ENCODE measurements at places on chromosomes 13 and 19.

DNA sequence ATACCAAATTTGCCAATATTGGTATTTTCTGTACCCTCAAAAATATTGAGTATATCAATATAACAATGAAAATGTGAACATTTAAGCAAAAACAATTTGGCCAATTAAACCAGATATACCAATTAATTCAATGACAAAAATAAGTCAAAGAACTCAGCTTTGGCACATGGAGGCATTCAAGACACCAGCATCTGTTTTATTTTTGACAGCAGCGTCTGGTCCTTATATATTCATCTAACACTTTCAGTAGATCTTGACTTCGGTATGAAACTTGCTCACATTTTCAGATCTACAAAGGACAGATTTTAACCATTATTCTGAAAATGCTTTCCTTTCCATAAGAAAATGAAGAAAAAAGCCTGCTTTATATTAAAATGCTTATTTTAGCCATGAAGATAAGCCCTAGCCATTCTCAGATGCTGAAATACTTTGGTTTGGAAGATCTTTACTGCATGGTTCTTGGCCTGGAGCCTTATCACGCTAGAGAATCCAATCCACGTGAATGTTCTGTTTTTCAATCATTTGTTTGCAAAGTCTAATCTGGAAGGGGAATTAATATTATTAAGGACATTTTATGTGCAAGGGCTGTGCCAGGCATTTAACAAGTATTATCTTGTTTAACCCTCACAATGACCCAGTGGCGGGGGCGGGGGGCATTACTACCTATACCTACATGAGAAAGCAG lies 132.2 kb downstream of the DLEU7 start:
- DNase-seq, result no peak

DNA sequence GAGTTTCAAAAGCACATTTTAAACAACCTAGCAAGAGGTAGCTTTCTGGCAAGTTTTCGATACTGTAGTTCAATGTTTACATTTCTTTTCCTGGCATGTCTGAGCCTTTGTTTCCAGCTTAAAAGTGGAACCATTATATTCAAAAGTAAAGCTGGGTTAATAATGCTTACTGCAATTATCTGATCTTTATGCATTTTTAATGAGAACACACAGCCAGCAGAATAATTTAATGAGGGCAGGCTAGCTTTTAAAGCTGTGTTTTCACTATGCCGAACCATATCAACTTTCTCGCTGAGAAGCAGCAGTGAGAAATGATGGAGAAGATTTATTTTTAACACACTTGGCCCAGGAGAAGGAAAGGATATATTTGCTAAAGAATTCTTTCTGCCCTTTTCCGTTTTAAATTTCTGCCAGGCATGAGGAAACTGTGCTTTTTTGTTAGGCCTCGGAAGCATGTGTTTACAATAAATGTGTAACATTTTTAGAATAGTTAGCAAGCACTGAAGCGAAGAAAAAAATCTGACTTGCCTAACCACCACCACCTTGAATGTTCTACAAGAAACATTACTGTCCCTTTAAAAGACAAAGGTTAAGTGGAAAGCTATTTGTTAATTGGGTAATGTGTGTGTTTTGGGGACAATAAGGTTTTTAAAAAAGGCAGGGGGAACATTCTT lies 1.0 kb downstream of the MBNL2 start:
- DNase-seq, result no peak

- no peak for DNase-seq
Measured at GRCh38 chr19:4839192-4839591, 7.7 kb upstream of the TICAM1 start.

GRCh38 chr13:20473139-20473538 lies 52.5 kb downstream of the CRYL1 start:
- no peak for DNase-seq

GRCh38 chr13:112967686-112968379 lies 1.2 kb upstream of the MCF2L start:
- no peak for DNase-seq

- DNase-seq, result no peak
Measured at GRCh38 chr13:26628706-26629105, 71.2 kb downstream of the WASF3 start.

DNA sequence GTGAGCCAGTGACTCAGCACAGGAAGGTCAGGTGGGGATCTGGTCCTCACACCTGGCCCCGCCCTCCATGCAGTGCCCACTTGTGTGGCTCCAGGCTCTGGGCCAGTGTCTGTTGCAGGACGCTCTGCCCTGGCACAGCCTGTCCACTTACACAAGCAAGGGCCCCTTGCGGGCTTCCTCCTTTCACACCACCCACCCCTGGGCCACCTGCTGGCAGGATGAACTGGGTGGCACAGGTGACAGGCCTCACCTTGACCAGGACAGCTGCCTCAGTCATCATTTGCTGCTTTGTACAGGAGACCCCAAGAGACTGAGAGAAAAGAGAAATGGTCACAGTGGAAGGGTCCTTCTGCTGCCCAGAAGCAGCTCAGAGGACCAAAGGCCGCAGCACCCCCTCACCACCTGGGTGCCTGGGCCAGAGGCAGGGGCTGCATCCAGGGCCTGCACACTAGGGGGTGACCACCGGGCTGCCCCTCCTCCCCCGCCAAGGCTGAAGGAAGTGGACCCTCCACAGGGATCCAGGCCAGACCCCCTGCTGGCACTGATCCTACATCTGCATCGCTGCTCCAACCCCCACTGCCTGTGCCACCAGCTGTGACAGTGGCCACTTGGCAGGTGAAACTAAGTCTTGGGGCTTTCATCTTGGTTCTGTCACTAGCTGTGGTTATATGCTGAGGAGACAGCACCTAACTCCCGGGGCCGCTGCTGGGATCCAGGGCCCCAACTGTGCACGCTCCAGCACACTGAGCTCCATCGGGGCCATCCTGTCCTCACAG lies 110.3 kb downstream of the TUBA3C start:
- no peak for DNase-seq

- DNase-seq, result no peak
Measured at GRCh38 chr13:113528101-113528812, 37.7 kb upstream of the DCUN1D2 start.

DNA sequence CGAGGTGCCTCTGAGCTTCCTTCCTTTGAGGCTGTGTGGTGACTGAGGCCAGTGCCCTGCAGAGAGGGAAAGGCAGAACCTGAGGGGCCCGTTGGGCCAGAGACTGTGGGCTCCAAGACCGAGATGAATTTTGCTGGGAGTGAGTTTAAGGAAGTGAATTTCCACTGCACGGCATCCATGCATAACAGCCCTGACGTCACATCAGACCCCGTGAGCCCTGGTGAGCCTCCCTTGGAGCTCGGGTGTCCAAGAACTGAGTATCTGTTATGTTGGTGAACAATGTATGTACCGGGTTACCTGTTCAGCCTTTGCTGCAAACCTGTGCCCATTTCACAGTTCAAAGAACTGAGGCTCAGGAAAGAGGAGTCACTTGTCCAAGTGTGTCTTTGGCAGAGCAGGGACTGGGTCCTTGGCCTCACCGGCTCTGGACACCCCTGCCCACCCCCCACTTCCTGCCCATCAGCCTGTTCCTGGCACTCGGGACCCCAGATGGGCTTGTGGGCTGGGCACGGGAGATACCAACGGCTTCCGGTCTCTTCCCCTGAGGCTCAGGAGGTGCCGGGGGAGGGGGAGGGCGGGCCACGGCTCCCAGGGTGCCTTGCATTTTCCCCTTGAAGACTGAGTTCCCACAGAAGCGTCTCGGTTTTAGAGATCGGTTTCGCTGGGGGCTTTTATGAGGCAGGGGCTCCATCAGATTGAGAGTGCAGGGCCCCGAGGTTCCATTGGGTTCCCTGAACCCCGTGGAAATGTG lies 33.7 kb downstream of the NFILZ start:
- DNase-seq, result no peak

DNA sequence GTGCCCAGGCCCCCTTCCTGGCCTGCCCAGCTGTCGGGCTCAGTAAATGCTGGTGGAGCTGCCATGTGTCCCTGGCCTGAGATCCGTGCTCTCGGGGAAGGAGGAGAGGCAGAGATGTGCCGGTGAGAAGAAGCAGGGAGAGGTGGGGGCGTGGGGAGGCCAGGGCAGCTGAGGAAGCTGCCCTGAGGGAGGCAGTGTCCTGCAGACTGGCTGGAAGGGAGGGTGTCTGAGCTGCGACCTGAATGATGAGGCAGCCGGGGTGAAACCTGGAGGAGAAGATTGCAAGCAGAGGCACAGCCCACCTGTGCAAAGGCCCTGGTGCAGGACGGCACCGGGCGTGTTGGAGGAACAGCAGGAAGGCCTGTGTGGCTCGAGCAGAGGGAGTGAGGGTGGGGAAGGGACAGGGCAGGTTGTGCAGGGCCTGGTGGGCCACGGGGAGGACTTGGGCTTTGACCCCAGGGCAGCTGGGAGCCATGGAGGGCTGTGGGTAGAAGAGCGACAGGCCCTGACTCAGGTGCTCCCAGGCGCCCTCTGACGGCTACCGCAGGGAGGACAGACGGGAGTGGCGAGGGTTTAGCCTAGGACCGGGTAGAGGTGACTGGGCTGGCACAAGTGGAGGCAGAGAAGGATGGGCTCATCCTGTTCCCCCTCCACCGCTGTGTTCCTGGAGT lies 14.0 kb upstream of the CELF5 start:
- no peak for DNase-seq

DNA sequence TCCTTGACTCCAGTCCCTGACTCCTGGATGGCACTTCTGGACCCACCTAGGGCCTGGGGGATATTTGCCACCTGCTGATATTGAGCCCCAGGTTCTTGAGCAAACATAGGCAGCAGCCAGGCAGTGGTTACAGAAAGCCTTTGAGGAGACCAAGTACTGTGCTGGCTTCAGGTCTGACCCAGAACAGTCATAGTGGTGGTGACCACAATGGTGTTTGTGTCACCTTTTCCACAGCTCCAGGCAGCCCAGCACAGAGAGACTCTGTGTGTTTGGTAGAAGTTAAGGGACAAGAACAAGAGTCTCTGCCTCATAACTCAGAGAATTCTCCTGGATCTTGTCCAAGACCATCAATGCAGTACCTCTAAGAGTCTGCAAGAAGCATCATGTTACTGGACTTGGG lies 14.6 kb upstream of the CLC start:
- no peak for DNase-seq

DNA sequence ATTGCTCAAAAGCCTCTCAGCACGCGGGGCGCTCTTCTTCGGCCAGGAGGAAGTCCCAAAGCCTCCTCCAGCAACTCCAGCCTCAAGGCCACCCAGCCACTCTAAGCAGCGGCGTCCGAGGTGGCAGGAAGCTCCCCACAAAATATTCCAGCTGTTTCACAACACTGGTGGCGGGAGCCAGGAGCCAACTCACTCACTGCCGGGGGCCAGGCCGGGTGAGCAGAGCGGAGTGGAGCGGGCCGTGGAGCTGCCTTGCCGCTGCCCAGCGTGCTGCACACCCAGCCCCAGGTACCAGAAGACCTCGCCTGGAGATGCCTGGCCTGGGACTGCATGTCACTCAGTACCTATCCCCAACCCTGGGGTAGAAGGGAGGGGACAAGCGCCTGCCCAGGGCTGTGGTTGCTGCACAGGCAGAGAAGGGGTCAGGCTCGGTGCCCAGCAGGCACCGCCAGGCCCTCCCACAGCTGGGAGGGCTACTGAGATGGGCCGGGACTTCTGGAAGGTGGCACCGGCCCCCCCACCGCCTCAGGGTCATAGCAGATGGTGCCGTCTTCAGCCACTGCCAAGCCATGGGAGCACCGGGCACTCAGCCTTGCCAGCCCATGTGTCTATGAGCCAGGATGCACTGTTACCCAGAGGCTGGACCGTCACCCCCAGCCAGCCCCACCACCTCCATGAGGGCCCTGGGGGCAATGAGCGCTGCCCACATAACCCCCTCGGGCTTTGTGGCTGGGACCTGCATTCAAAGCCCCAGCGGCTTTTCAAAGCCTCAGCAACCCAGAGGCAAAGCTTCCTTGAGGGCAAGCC lies 59.2 kb downstream of the MLLT1 start:
- DNase-seq, result no peak

- no peak for DNase-seq
Measured at GRCh38 chr19:50520822-50521465, 7.2 kb upstream of the ASPDH start.
